HTR-8/SVneo (cell line): ENCODE measurements at places on chromosomes 6 and 20.

GRCh38 chr6:73802366-73802765, 106.4 kb downstream of the CD109 start:
- DNase-seq, result no peak

DNA sequence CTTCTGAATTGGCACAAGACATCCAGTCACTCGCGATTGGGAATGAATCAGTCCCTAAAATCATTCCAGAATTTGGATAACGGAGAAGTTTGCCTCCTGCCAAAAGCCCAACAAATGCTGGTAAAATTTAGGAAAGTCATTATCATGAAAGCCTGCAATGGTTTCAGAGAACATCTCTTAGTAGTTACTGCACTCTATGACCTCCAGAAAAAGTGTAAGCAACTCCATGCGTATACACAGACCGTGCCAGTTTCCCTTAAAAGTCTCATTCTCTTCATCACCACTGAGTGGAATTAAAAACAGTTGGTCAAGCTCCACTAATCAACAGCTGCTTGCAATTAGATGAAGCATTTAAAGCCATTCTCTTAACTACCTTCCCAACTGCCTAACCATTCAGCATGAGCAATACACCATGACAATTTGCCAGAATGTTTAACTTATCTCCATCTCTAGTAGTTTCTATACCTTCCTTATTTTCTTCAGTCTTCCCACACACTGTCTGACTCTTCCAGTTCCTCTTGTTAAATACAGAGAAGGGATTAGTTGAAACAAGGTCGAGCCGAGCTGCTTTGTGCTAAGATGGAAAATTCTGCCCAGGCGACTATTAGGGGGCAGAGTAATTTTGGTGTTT, 183.6 kb upstream of the PRDM1 start:
- no peak for DNase-seq

DNA sequence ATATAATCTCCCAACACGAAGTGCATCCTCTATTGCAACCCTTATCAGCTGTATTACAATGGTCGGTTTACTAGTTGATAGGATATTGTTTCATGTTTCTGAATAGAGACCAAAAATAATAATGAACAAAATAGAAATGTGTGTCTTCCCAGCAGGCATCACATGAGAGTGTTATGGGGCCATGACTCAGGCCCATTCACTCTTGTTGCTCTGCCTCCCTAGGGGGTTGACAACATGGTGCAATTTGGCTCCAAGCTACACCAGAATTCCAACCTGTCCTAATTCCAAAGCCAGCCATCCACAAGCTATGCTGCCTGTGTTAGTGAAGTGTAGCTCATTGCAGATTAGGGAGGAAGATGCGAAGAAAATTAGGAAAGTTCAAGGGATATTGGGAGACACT, 13.1 kb upstream of the SAYSD1 start:
- no peak for DNase-seq

DNA sequence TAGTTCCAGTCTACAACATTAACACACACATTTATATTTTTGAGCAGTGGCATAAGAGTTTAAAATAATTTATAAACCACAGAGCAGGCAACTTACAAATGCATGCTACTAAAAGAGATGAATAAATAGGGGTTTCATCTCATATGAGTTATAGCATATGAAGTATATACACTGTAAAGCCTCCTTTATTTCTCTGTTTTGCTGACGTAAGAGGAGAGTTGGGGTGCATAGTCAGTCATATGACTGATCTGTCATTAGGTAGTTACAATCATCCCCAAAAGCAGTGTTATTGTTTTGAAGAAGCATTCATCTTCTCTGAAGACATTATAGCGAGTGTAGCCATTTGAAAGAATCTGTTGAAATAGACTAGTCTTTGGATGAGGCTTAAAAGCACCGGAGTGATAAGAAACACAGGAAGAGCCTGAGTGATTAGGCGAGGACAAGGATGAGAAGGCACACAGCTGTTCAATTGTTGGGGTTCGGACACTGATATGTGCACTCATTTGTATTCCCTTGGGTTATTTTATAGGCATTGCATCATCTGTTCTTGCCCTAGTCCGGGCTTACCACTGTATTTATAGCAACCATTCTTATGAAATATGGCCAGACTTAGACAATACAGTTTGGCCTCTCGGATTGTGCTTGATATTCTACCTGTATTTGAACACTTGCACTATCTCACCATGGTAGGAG, 325.7 kb downstream of the SAMD5 start:
- DNase-seq, result no peak

DNA sequence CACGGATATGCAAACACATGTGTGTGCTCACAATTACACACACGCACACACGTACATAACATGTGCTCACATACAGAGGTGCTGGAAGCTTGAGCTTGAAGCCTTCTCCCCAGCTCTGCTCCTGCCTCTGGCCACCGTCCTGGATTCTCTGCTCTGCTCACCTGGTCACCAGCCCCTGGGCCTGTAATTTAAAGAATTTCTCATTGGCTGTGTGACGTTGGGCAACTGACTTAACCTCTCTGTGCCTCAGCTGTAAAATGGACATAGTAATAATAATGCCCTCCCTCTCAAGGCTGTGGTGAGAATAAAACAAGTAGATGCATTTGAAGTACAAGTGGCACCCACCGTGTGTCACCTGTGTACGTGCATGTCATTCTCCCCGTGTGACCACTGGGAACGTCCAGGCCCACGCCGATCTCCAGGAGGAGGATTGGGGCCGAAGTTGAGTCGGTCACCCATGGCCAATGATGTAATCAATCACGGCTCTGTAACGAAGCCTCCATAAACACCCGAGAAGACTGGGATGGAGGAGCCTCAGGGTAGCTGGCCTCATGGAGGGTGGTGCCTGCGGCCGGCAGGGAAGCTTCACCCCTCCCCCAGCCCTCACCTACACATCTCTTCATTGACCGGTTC, 160.9 kb upstream of the AFDN start:
- no peak for DNase-seq

DNA sequence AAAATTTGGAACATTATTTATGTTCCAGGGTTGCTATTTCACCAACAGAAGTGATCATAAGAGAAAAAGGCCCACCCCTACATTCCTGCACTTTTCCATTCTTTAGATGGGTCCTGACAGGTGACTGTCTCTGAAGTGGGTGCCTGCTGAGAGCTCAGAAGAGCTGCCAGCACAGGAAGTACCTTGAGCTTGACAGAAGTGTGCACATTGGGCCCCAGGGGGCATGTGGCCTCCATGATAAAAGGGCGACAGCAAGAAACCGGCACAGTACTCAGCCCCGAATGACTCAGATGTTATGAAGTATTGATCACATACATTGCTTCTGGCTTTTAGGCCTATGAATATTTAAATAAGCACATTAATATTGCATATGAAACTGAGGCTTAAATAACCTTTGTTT, 150.4 kb downstream of the PCSK2 start:
- no peak for DNase-seq

- no peak for DNase-seq
Observed at GRCh38 chr6:6806844-6807518, 218.5 kb downstream of the LY86 start.

DNA sequence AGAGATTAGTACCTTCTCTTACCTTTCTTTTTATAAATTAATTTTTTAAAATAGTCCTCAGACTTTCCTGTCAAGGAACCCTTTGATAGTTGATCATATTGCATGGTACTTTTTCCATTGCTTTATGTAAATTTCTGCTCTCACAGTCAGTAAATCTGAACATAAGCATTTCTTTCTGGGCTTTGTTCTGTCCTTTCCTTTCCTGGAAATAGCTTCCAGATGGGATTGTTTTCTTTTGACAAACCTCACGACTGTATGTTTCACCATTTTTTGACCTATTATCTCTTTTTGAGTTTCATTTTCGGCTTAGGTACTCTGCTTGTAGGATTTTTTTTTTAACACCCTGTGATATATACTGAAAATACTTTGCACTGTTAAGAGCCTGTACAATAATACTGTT, 32.6 kb downstream of the UTRN start:
- no peak for DNase-seq

DNA sequence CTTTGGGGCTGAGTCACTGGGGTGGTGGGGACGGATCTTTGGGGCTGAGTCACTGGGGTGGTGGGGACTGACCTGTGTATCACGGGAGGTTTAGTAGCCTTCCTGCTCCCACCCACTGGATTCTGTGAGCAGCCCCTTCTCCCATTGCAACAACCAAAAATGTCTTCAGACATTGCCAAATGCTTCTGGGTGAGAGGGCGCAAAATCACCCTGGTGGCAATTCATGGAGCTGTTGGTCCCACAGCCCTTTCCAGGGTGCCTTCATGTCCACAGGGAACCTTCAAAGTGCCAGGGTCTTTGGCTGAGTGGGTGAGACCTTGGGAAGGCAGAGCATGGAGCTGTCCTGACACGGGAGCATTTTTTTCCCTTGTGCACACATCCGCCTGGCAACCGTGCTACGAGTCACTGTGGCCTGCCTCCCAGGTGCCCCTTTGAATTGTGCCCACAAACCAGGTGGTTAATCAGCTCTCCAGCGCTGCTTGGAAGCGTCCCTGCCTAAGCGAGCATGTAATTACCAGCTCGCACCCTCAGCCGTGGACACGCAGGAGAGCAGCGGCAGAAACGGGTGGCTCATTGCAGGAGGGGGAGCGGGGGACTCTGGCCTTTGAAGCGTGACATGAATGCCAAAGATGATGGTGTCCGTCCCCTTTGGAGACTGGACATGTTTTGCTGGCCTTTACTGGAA, 27.4 kb upstream of the APCDD1L start:
- peak; percentile 74 for DNase-seq

DNA sequence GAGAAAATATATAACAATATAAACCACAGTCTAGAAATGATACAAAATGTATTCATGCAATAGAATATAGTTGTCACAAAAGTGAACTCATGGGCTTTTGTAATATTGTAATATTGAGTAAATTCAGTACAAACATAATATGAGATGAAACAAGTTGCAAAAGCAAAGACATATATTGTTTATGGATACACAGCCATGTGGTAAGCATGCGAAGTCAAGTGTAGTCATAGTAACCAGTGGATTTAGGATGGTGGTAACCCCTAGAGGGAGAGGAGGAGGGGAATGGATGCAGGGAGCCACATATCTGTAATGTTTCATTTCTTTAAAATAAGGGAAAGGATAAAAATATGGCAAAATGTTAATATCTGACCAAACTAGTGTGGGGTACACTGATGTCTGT, 47.3 kb downstream of the ARMC2 start:
- no peak for DNase-seq

DNA sequence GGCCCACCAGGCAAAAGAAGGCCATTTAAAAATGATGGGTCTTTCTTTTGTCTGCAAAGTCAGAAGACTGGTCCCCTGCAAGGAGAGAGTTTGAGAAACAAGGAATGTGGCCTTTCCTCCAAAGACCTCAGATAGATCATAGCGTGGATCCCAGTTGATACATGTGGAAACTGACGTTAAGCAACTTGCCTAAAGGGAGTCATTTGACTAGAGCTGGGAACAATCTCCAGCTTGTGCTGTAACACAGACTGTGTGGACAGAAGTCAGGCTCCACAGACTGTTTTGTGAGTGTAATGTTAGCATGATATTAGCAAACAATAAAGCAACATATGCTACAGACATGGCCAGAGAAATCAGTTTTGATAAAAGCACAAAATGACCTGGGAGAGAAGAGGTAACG, 140.4 kb upstream of the CITED2 start:
- DNase-seq, result no peak

DNA sequence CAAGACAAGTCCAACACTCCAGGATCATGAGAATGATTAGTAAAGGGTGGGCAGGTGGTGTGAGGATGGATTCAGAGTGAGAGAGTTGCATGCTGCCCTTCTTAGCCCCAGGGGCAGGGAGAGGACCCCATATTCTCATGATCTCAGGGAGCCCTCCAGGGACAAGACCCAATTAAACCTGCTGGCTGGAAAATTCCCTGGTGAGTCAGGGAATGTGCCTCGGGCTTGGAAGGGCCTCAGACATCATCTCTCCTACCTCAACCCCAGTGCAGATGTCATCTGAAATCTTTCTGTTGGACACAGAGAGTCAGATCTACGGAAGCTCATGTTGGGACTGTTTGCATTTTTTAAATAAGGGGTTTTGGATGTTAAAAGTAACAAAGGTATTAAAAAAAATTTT, 9.2 kb upstream of the SIRPD start:
- DNase-seq, result peak; percentile 43

- no peak for DNase-seq
Observed at GRCh38 chr20:43028470-43028869, 161.2 kb downstream of the PTPRT start.

- no peak for DNase-seq
Observed at GRCh38 chr6:83735461-83735860, 26.6 kb upstream of the SNAP91 start.

DNA sequence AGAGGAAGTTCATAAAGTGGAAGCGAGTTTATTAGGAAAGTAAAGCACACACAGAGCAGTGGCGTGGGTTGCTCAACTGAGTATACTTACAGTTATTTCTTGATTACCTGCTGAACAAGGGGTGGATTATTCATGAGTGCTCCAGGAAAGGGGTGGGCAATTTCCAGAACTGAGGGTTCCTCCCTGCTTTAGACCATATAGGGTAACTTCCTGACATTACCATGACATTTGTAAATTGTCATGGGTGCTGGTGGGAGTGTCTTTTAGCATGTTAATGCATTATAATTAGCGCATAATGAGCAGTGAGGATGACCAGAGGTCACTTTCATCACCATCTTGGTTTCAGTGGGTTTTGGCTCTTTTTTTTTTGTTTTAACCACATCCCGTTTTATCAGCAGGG, 29.8 kb downstream of the PDYN start:
- DNase-seq, result no peak

- DNase-seq, result no peak
Observed at GRCh38 chr6:131226459-131227157, 91.3 kb downstream of the AKAP7 start.

- DNase-seq, result no peak
Observed at GRCh38 chr20:13441388-13441787, 197.3 kb downstream of the TASP1 start.

DNA sequence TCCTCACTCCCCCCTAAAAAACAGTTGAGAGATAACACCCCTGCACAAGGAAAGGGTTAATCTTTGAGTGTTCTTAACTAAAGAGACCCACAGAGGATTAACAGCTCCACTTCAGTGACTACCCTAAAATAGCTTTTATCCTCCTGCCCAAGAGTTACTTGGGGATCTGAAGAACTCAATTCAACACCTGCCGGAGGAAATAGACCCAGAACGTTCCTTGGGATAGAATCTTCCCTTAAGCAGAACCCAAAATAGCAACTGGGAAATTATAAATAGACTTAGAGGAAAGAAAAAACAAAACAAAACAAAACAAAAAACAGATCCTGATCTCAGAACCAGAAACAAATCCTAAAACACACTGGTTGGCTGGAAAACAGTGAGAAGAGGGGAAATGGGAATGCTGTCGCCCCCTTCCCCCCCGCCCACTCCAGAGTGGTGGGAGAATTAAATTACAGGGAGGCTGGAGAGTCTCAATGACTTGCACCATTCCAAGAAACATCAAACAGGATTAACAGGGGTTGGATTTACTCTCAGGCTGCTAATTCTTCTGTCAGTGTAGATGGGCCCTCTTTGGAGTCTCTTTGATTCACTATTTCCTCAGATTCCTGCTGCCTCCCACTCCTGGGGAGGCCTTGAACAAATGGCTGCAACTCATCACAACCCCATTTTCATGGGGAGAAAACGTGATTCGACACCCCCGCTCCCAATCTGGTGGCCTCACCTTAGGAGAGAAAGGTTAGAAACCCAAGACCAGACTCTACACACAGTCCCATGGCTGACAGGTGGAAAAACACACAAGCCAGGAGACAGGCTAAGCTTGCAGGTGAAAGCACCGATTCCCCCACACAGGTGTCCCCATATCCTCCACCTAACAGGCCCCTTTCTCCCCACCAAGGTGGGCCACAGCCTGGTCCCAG, 1.4 kb downstream of the PLAGL2 start:
- no peak for DNase-seq
